ENCODE measurements at places on chromosomes 16 and 17.

DNA sequence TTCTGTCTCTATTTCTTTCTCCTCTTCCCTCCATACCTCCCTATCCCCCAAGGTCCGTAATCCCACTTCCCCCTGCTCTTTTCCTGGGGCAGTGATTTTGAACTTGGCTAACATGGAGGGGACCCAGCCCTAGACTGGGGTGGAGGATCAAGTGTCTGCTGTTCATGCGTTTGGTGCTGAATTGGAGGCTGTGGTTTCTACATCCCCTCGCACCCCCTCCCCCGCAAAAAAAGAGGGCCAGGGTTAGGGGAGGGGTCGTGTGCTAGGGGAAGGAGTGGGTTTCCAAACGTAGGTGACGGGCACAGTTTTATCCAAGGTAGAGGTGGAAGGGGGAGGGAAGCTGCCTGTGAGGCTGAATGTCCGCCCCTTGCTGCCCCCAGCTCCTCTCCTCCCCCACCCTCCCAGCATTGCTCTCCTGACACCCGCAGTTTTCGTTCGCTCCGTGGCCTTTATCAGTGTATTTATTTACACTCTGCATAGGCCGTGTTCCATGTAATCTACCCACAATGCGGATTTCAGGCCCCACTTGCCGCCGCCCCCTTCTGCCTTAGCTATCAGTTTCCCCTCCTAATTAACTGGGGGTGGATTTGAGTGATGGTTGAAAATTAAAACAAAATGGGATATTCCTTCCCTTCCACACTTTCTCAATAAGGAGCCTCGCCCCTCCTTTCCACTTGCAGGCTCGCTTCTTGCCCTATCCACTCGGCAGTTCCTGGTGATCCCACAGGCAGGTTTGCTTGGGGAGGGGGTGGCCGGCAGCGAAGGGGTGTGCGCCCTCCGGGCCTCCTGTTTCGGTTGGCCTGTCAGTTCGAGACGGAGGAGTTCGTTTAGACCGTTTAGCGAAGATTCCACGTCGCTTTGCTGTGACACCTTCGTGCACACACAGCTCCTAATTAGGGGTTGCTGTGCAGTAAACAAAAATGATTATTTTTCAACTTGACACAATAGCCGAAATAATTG is 2.0 kb downstream of the GNAO1 start:
- DNase-seq = no peak

GRCh38 chr16:83453977-83454376 is 353.8 kb upstream of the HSBP1 start:
- no peak for DNase-seq

- DNase-seq = no peak
Observed at GRCh38 chr17:62796291-62796690, 11.8 kb downstream of the MARCHF10 start.

GRCh38 chr17:75516255-75516618 is at the start of gene TSEN54:
Gene TSEN54, plus strand, starts transcription at chr17:75516528. Its CDS starts 33 bp downstream, at chr17:75516561.
- peak; percentile 92 for DNase-seq
